ENCODE measurements at places on chromosomes 3 and 15. TPM values are rescaled to one million over a fixed set of nuclear protein-coding genes. Genes with fewer than 3 reads are reported as not detected.

Gene WDR49
- total RNA-seq: 0.31 TPM

Gene FAN1
- total RNA-seq: 11.9 TPM

Gene NEK11
- 4.1 TPM for total RNA-seq

Gene DAPK2
- total RNA-seq: 12.0 TPM

Gene LRRC34
- 14.8 TPM for total RNA-seq

Gene LRRC2
- total RNA-seq: 5.4 TPM

Gene PRSS50
- 0.32 TPM for total RNA-seq

- no peak for DNase-seq
These were observed 176.9 kb downstream of the FRMD5 start for GRCh38 chr15:44018151-44018550.

DNA sequence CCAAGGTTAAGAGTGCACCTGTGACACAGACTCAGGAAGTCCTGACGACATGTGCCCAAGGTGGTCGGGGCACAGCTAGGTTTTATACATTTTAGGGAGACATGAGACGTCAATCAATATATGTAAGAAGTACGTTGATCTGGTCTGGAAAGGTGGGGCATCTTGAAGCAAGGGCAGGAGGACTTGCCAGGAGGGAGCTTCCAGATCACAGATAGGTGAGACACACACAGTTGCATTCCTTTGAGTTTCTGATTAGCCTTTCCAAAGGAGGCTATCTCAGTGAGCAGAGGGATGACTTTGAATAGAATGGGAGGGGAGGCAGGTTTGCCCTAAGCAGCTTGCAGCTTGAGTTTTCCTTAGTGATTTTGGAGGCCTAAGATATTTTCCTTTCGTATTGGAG is 257.4 kb downstream of the CGGBP1 start:
- no peak for DNase-seq

- DNase-seq: no peak
These were observed 15.1 kb downstream of the KNG1 start for GRCh38 chr3:186732169-186732766.

- DNase-seq: no peak
These were observed 225.2 kb downstream of the TCF12 start for GRCh38 chr15:57143511-57144078.

- no peak for DNase-seq
These were observed 60.4 kb upstream of the SLITRK3 start for GRCh38 chr3:165256554-165257065.

- no peak for DNase-seq
These were observed 40.6 kb upstream of the MRPS22 start for GRCh38 chr3:139303216-139303615.

GRCh38 chr3:159583662-159584061 is 405.0 kb upstream of the IL12A start:
- no peak for DNase-seq

- no peak for DNase-seq
These were observed 669.1 kb downstream of the CADM2 start for GRCh38 chr3:85627932-85628331.

- DNase-seq: no peak
These were observed 297.5 kb downstream of the SHQ1 start for GRCh38 chr3:72550582-72551262.

- DNase-seq: no peak
These were observed 31.7 kb upstream of the DHX36 start for GRCh38 chr3:154356009-154356408.

- no peak for DNase-seq
These were observed 1.0 kb downstream of the C3orf80 start for GRCh38 chr3:160226026-160226907.
